ENCODE measurements at places on chromosomes 3 and 15.

GRCh38 chr3:150225986-150226385 is 182.1 kb upstream of the TSC22D2 start:
- no peak overlapping the region for H3K4me3 ChIP-seq
- no peaks in the 10 kb centered on the region for H3K36me3 ChIP-seq
- no peaks in the 10 kb centered on the region for H3K4me1 ChIP-seq
- no peaks in the 10 kb centered on the region for H3K27me3 ChIP-seq
- DNase-seq: no peak

- H3K4me1 ChIP-seq: no peaks in the 10 kb centered on the region
- no peaks in the 10 kb centered on the region for H3K27me3 ChIP-seq
- H3K27ac ChIP-seq: no peak overlapping the region
- no peak for DNase-seq
- H3K4me3 ChIP-seq: no peak overlapping the region
Observed at GRCh38 chr15:33636234-33636633, 325.5 kb downstream of the RYR3 start.

DNA sequence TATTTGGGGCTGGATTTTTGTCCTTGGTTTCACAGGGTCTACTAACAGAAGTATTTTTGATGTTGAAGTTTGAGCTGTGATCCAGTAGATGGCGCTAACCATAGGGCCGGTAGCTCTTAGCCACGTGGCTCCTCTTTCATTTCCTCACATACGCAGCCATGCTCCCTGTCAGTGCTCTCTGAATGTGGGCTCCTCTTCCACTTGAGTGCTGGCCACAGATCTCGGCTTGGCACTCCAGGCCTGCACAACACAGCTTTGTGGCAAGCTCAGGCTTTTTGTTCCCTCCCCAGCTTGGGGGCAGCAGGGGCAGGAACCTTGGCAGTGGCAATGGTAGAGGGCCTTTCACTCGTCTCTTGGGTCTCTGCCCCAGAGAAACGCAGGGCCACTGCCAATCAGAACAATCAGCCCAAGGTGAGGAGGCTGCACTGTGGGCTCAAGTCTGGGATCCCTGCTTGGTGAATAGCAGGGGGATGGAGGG is 18.6 kb upstream of the DNAAF4 start:
- no peaks in the 10 kb centered on the region for H3K36me3 ChIP-seq
- no peak overlapping the region for H3K27ac ChIP-seq
- no peaks in the 10 kb centered on the region for H3K27me3 ChIP-seq
- H3K4me1 ChIP-seq: no peaks in the 10 kb centered on the region
- H3K4me3 ChIP-seq: no peak overlapping the region
- peak; percentile 69 for DNase-seq

- no peak for DNase-seq
- no peak overlapping the region for H3K4me3 ChIP-seq
- H3K4me1 ChIP-seq: no peaks in the 10 kb centered on the region
- no peaks in the 10 kb centered on the region for H3K36me3 ChIP-seq
Observed at GRCh38 chr3:99690761-99691369, 52.5 kb downstream of the COL8A1 start.

DNA sequence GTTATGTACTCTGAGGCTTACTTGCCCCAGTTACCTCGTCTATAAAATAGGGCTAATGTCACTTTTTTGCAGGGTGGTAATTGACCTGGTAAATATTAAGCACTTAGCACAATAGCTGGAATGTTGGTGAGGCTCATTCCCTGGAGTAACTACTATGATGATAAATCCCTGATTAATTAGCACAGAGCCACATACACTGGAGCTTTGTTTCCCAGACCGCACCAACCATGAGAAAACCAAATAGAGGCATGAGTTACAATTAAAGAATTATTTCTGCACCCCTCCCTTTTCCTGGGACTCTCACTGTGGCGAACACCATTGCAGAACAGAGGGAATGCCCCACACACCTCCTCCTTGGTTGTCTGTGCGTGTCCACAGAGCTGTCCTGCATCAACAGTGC is 76.6 kb upstream of the CPOX start:
- H3K27ac ChIP-seq: no peak overlapping the region
- H3K36me3 ChIP-seq: no peaks in the 10 kb centered on the region
- no peak for DNase-seq
- H3K27me3 ChIP-seq: no peaks in the 10 kb centered on the region
